8988T (cell line): ENCODE measurements at places on chromosomes 6 and 20.

- no peak for DNase-seq
Observed at GRCh38 chr6:131755597-131755996, 44.8 kb upstream of the CTAGE9 start.

- no peak for DNase-seq
Observed at GRCh38 chr6:3740551-3741476, 10.7 kb downstream of the PXDC1 start.

DNA sequence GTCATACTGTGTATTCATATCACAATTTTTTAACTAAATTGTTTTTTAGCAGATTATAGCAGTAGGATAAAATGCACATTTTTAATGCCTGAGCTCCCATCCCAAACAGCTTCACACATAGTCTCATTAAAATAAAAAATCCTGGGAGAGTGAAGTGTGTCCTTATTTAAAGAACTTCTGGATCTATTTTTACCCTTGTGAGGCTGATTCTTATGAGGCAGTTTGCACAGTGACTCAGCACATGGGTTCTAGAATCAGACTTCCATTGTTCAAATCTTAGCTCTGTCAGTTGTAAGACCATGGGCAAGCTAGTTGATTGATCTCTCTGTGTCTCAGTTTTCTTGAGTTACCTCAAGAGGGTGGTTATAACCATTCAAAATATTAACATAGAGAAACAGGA is 72.3 kb downstream of the MACROD2 start:
- DNase-seq, result no peak

DNA sequence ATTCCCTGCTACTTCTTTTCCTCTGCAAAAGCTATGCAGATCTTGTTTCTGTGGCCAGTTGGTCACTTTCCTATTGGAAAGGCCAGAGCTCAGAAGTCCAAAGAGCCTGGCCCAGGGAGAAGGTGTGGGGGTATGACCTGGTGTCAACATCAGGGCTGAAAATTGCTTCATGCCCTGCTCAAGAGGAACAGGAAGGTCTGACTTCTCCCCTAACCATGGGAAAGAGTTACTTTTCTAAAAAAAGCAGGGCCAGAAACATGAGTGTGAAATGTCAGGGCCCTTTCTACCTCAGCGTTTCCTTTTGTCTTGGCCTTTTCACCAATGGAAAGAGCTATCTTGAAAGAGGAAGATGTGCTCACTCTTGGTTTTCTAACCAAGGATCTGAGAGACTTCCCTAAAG is 117.4 kb downstream of the MAFB start:
- no peak for DNase-seq

- no peak for DNase-seq
Observed at GRCh38 chr6:168648240-168649125, 207.5 kb downstream of the SMOC2 start.

- no peak for DNase-seq
Observed at GRCh38 chr6:162602759-162603158, 124.8 kb downstream of the PRKN start.

- no peak for DNase-seq
Observed at GRCh38 chr6:44969446-44970185, 358.5 kb upstream of the RUNX2 start.

- DNase-seq, result peak; percentile 21
Observed at GRCh38 chr6:125154118-125154760, 666 bp downstream of the TPD52L1 start.

- DNase-seq, result no peak
Observed at GRCh38 chr6:41741625-41742490, 5.3 kb downstream of the PGC start.

- DNase-seq, result no peak
Observed at GRCh38 chr20:32779500-32780211, 17.5 kb downstream of the DNMT3B start.
